GM23338 (cell line): ENCODE measurements at places on chromosomes 16 and 17.

GRCh38 chr17:14664511-14664910 lies 363.6 kb downstream of the HS3ST3B1 start:
- no peaks in the 10 kb centered on the region for H3K4me1 ChIP-seq
- peak; percentile 53 for DNase-seq
- no peaks in the 10 kb centered on the region for H3K27me3 ChIP-seq

GRCh38 chr17:57887161-57887560 lies 37.3 kb upstream of the MRPS23 start:
- no peaks in the 10 kb centered on the region for H3K36me3 ChIP-seq
- H3K4me1 ChIP-seq = no peaks in the 10 kb centered on the region; the same call in 1 of the 2 replicates
- no peak overlapping the region for H3K4me3 ChIP-seq
- no peak for DNase-seq
- no peak overlapping the region for H3K27ac ChIP-seq

DNA sequence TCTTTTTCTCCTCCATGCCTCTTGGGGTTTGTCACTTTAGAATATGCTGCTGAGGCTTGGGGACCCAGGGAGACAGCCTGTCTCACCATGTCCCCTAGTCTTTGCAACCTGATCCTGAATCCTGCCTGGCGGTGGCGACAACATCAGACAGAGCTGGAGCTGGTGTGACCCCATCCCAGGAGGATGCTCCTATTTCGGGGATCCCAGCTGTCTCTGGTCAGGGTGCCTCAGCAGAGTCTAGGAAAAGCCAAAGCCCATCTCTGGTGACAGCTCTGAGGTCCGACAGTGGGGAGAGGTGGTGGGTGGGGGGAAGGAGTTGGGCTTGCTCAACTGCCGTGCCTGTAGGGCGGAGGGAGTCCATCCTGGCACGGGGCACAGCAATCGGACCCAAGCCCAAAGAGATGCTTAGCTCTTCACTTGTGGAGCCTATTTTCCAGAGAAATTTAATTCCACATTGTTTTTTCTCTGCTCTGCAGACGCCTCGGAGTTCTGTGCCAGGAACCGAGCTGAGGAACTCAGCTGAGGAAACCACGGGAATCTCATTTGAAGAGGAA lies 10.3 kb upstream of the TNS4 start:
- no peak overlapping the region for H3K4me3 ChIP-seq
- H3K27me3 ChIP-seq = no peaks in the 10 kb centered on the region
- no peaks in the 10 kb centered on the region for H3K36me3 ChIP-seq
- no peak for DNase-seq
- peaks cover 5% of the 10 kb centered on the region; the same call in 1 of the 2 replicates for H3K4me1 ChIP-seq

- no peak overlapping the region for H3K27ac ChIP-seq
- no peaks in the 10 kb centered on the region for H3K36me3 ChIP-seq
- H3K27me3 ChIP-seq = no peaks in the 10 kb centered on the region
- DNase-seq = peak; percentile 66
- H3K4me1 ChIP-seq = no peaks in the 10 kb centered on the region
- no peak overlapping the region for H3K4me3 ChIP-seq
These were observed 54.7 kb downstream of the SLC6A2 start for GRCh38 chr16:55710466-55710865.
